Myocyte (in vitro differentiated cells): ENCODE measurements at places on chromosomes 2 and 18. TPM values are rescaled to one million over a fixed set of nuclear protein-coding genes. Genes with fewer than 3 reads are reported as not detected.

Gene POLE4
- total RNA-seq: 16.5 and 16.7 TPM in 2 replicates

Gene CAPN13
- not detected in 2 replicates for total RNA-seq

Gene SH2D6
- total RNA-seq: 4.9 and 5.3 TPM in 2 replicates

Gene PROM2
- total RNA-seq: 0.64 and 0.83 TPM in 2 replicates

Gene SLC5A7
- total RNA-seq: not detected in 2 replicates

Gene UGT1A3
- not detected in 2 replicates for total RNA-seq

Gene TTC27
- 18.4 and 22.7 TPM in 2 replicates for total RNA-seq

Gene NDUFAF7
- total RNA-seq: 15.2 and 21.1 TPM in 2 replicates

Gene GLS
- 229 and 252 TPM in 2 replicates for total RNA-seq

Gene ZSWIM2
- total RNA-seq: 0.16 TPM in 1 of 2 replicates, not detected in the other

Gene DSG2
- not detected in 2 replicates for total RNA-seq

Gene PDE1A
- 2.9 and 4.3 TPM in 2 replicates for total RNA-seq

Gene ADAM17
- 45.7 and 64.9 TPM in 2 replicates for total RNA-seq

Gene FZD7
- total RNA-seq: 9.8 and 22.7 TPM in 2 replicates

Gene AKAIN1
- not detected in 2 replicates for total RNA-seq

Gene HOXD3
- not detected in 2 replicates for total RNA-seq

Gene VIT
- total RNA-seq: 0.10 TPM in 1 of 2 replicates, not detected in the other

Gene GCG
- total RNA-seq: not detected in 2 replicates
